ENCODE measurements at places on chromosomes 1 and 21.

- DNase-seq, result peak; percentile 64
Observed at GRCh38 chr1:211326528-211327345, at the start of gene TRAF5. TSS of gene TRAF5 (plus strand) at chr1:211326833. CDS start at chr1:211353240, 26,407 bp downstream.

DNA sequence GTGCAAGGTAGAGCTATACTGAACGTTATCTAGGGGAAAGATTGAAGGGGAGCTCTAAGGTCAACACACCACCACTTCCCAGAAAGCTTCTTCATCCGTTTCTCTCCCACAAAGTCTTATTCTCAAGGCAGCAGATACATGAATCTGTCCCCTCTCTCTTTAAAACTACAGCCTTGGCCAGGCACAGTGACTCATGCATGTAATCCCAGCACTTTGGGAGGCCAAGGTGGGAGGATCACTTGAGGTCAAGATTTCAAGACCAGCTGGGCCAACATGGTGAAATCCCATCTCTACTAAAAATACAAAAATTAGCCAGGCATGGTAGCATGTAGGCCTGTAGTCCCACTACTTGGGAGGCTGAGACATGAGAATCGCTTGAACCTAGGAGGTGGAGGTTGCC lies 8.1 kb downstream of the CYP4X1 start:
- peak; percentile 44 for DNase-seq

- no peak for DNase-seq
Observed at GRCh38 chr1:116991918-116992317, 9.6 kb upstream of the CD101 start.

DNA sequence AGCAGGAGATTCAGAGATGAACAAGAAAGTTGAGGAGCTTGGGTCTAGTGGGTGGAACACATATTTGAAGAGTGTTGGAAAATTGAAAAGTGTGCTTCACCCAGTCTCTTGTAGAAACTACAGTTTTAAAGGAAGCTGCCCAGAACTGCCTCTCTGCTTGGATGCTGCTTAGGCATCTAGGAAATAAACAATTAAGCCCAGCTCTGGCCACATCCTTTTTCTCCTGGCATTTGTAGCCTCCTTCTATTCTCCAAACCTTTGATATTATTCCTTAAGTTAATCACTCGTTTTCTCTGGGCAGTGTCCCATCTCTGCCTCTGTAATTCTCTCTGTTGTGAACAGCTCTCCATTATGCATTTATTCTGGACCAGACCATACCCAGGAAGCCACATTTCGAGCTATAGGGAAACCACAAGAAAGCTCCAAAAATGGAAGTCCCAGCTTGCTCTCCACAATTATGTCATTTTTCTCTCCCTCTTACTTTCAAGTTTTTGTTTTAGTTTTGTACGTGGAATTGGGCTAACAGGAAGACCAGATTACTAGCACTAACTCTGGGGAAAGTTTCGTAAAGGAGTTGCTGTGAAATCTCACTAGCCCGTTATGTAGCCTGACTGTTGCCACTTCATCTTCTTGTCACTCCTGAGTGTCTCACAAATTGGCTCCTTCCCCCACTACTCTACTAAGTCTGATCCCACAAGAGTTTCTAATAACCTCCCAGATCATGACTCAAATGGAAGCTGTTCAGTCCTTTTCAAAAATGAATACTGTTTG lies 102.2 kb downstream of the NTMT2 start:
- no peak for DNase-seq

DNA sequence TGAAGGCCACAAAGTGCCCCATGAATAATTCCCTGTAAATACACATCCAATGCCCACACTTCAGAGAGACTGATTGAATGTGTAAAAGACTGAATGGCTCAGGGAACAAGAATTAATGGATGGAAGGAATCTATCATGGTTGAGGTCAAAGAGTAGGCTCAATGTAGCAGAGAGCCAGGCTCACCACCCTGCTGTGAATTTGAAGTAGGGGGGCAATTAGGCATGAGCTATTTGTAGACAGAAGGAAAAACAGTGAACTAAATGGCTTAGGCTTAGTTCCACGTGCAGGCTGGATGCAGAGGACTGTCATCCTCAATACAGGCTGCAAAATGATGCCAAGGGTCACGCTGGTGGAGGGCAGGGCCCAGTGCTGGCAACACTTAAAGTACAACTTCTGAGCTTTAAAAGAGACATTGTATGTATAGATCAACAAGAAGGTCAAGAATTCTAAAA lies 22.9 kb upstream of the IGSF3 start:
- DNase-seq, result no peak

- DNase-seq, result no peak
Observed at GRCh38 chr1:18300376-18300775, 180.4 kb upstream of the KLHDC7A start.

- DNase-seq, result no peak
Observed at GRCh38 chr1:198655459-198656121, 16.8 kb downstream of the PTPRC start.

GRCh38 chr21:28214786-28215185 lies 777.9 kb downstream of the LTN1 start:
- no peak for DNase-seq

DNA sequence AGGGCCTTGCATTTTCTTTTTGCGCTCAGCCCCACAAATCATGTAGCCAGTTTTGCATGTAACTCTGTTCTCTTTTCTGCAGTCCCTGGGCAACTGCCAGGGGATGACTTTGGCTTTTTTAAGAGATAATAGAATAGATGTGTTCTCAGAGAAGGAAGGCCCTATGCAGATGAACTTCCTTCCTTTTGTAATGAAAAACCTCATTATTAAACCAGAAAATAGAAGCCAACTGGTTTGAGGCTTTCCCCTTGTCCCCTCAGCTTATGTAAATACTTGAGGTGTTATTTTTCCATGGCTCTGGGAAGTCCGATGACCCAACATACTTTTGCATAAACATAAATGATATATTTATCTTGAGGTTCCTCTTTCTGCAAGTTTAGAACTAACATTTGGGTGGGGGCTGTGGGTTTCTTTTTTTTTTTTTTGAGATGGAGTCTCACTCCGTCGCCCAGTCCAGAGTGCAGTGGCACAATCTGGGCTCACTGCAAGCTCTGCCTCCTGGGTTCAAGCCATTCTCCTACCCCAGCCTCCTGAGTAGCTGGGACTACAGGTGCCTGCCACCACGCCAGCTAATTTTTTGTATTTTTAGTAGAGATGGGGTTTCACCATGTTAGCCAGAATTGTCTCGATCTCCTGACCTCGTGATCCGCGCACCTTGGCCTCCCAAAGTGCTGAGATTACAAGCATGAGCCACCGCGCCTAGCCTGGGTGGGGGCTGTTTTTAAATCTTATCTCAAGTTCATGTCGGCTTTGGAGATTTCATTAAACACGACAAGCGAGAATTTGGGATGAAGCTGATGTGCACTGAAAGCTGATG lies 14.4 kb upstream of the FCRL5 start:
- DNase-seq, result no peak

GRCh38 chr1:152047413-152047729 lies 10.6 kb upstream of the S100A11 start:
- DNase-seq, result no peak

- no peak for DNase-seq
Observed at GRCh38 chr21:44886113-44887075, 12.9 kb upstream of the PTTG1IP start.

GRCh38 chr21:43208561-43209332 lies 39.9 kb downstream of the CRYAA start:
- DNase-seq, result no peak

GRCh38 chr1:118486199-118486598 lies 301.2 kb upstream of the SPAG17 start:
- no peak for DNase-seq

DNA sequence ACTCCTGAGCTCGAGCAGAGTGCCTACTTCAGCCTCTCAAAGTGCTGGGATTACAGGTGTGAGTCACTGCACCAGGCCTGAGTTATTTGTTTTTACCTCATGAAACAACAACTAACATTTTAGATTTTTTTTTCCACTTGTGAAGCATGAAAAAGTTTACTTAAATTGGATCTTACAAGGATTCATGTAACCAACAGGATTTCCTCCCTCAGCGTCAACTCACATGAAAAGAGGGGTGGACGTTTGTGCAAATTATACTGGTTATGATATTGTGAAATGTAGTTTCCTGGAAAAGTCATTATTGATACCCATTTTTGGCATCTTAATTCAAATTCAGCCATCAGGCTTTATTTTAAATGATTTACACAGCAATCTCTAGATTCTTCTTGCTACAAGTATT lies 6.5 kb downstream of the CNST start:
- DNase-seq, result no peak

- DNase-seq, result no peak
Observed at GRCh38 chr1:204316164-204316563, 43.6 kb downstream of the PLEKHA6 start.

- DNase-seq, result no peak
Observed at GRCh38 chr1:32611859-32612188, 38.5 kb downstream of the ZBTB8OS start.

GRCh38 chr1:38929054-38929453 lies 12.6 kb downstream of the RHBDL2 start:
- DNase-seq, result no peak

DNA sequence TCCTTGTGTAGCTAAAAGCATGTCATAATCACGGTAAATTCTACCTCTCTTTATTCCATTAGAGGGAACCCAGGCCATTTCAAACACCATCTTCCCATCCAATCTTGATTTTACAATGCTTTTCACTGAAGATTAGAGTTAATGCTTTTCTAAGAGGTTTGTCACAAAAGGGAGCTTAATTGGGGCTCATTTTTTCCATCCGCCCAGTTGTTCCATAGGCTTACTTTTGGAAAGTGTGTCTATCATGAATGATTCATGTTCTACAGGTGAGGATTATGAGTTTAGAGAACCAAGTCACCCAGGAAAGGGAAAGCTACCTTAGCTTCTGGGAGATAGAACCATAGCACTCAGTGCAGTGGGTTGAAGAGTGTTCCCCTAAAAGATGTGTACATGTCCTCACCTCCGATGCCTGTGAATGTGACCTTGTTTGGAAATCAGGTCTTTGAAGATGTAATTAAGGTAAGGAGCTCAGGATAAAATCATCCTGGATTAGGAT lies 286.9 kb upstream of the RUNX1 start:
- no peak for DNase-seq

DNA sequence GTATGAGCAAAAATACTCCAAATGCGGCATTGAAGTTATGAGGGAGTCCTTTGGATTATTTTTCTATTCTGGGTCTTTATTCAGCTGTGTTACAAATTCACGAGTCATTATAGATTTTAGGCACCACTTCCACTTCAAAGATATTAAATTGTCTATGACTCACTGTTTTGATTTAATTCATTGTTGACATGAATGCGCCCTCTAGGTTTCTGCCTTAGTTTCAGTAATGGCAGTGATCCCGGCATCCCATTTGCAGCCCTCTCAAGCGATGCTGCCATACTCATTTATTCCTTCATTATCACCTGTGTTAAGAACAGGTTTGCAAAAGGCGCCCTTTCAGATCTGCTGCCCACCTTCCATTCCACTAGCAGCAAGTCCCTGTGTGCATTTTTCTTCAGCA lies 14.0 kb downstream of the RSPO1 start:
- DNase-seq, result no peak

DNA sequence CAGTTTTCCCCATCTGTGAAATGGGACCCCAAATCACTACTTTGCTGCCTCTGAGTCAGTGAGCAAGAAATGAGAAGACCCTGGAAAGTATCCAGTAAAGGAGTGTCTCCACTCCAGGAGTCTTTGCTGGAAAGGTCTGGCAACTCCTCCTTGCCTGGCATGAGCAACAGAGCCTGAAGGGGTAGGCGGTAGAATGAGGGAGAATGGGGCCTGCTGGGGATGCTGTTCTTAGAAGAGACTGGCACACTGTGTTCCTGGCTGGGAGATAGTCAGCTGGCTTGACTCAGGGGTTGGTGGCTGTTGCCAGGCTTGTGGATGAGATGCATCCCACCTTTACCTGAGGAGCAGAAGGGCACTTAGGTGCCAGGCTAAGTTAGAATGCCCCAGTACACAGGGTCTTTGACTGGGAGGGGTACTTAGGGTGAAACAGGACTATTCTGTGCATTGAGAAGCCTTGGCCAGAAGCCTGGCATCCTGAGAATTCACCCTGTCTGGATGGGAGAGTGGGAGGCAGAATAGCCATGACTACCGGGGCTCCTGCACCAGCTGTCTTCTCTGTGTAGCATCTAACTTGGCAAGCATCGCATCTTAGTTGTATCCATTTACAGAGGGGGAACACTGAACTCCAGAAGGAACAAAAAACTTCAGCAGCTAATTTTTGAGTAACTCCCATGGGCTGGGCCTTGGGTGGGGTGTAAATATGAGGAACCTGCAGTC lies 2.5 kb downstream of the MFSD2A start:
- DNase-seq, result no peak

- DNase-seq, result peak; percentile 67
Observed at GRCh38 chr1:93659822-93660503, 21.7 kb downstream of the BCAR3 start.

DNA sequence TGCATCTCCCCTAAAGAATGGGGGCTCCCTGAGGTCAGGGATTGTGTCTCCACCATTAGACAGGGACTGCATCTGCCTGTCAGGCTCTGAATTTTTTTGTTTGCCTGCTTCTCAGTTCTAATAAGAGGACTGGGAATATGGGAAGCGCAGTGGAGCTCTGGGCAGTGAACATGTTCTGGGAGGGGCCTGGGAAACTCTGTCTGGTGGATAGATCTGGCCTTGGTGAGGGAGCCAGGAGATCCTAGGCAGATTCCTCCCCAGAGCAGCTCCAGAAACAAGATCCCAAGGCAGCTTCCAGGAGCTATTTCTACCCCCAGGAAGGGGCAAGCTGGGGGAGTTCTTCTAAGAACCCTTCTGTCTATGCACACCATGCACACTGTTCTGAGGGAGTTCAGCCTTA lies 12.6 kb upstream of the MYOG start:
- DNase-seq, result no peak

- no peak for DNase-seq
Observed at GRCh38 chr1:34290831-34291230, 114.1 kb downstream of the C1orf94 start.

DNA sequence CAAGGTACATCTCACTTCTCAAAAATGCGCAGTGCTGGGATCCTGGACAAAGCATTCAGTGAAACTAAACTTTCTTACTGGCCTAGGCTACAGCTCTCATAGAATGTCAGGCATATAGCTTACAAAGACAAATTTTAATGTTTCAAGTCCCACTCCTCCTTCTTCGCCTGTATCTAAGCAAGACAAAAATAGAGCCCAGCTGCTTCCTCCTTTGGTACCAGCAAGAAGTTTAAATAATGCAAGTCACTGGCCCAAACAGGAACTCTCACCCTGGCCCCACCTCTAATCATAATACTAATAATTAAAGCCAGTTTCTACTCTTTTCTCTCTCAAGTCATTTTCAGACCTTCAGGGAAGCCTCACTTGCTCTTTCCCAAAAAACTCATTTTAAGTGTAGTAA lies 1267.9 kb downstream of the MRPL39 start:
- DNase-seq, result no peak

GRCh38 chr1:174894117-174894762 lies 105.5 kb upstream of the CACYBP start:
- no peak for DNase-seq

DNA sequence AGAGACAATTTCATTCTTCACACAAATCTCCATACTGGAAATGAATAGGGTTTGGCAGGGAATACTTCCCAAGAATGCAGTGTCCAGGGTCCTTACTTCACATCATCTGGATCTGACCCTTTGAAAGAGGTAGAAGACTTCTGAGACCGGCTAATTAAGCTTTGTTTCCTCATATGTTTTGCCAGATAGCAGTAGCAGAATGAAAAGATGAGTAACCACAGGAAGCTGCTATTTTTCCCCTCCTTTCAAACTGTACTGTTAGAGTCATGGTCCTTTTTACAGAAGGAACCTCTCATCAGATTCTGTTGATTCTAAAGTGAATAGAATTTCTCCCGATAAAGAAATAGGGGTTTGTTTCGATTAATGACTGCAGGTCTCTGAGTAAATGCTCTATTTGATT lies 1.4 kb upstream of the OLFML3 start:
- no peak for DNase-seq

GRCh38 chr1:42784946-42785693 lies at the start of gene TMEM269:
TSS of gene TMEM269 (plus strand) at chr1:42784991. CDS start at chr1:42789894, 4,903 bp downstream.
- DNase-seq, result peak; percentile 23

All from choroid plexus epithelial cell (primary cell).